ENCODE measurements at places on chromosomes 2 and 18. TPM values are rescaled to one million over a fixed set of nuclear protein-coding genes. Genes with fewer than 3 reads are reported as not detected.

DNA sequence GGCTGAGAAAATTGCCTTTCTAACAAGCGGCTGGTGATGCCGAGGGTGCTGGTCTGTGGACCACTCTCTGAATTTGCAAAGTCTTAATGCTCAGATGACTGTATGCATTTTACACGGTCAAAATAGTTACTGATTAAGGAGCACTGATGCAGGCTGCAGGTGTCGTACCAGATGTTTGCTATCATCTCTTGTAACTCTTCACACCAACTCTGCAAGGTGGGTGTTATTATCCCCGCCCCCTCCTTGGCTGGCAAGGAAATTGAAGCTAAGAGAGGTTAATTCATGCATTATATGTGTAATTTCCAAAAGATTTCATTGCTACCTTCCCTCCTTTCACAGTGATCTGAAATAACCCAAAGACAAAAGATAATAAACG lies 13.0 kb upstream of the LBH start:
- no peak for DNase-seq

DNA sequence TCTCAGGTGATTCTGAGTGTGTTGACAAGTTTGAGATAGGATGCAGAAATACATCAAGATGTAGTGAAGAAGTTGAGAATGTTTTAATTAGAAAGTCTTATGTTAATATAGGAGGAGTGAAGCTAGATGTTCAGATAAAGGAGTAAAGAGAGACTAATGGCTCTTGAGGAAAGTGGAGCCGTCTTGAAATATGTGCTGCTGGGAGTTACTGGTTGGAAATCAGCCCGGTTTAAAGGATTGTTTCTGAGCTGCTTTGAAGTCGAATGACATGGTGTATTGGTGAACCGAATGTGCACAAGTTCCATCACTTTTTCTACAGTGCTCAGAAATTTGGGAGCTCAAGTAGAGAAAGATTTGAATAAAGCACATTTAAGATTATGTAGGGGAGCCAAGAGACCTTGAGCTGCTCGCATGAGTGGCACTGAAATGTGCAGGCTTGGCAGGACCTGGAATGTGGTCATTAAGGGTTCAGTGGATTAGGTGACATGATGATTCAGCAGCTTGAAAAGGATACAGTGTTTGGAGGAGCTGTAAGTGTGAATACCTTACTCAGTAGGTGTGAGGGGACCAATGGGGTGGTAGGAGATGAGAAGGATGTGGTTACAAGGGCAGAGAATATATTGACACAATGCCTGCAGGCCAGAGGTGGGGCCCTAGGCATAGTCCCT lies 68.6 kb downstream of the CAB39 start:
- peak; percentile 55 for DNase-seq

DNA sequence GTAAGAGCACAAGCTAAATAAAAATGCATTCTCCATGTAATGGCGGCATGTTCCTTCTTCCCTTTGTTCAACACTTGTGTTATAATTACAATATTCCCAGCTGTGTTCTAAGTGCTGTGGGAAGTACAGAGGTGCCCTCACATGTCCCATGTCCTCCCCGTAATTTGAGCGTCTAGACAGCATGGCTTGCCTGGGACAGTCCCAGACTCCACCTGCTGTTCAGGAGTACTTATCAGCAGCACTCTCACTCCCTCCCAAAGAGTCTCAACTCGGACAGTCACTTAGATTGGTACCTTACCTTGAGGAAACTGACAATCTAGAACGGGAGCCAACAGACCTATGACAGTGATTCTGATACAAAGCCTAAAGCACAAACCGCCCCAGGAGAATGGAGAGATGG lies 370.5 kb downstream of the EIPR1 start:
- DNase-seq, result no peak

DNA sequence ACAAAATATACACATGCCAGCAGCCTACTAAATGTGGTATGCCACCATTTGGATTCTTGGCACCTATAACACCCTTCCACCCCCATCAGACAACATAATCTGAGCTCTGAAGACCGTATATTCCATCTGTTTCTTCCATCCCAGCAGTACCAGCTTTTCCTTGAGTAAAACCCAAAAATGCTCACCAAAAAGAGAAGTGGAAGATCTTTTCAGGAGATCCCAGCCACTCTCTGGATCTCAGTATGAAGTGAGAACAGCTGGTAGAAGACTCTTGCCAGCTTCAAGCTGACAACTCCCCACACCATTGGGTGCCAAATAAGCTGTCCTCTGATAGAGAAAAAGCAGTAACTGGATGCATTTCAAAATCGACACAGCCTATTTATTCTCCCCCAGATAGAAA lies 22.6 kb downstream of the REG1B start:
- no peak for DNase-seq

DNA sequence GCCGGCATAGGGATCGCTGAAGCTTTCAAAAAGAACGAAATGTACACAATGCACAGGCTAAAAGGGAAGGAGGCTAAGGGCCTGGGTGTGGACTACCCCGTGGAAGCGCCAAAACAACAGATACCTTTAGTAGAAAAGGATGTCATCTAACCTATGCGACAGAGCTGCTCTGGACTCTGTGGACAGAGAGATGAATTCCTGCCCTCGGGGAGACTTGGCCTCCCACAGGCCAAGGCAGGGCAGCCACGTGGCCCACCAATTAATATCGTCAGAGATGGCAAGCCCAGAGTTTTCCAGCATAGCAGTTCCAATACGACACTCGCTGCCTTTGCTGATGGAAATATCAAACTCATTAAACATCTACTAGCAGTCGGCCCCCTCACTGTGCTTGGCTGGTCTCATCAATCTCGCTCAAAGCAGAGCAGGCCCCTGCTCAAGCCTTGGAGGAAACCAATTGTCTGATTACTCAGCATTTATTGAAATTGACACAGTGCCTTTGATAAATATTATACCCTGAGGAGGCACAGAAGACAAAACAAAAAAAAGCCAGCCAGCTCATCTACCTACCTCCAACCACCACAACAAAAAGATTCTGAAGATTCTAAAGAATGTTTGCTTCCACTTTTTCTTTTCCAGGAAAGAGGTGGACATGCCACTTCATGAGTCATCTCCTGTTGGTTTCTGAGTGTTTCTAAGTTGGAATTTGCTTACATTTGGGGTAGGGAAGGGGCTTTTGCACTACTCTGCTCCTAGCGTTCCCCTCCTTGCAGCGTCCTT lies 79.0 kb upstream of the ACAA2 start:
- DNase-seq, result peak; percentile 51

GRCh38 chr2:218125626-218126080 lies at the start of gene CXCR2:
CXCR2 (plus strand) TSS chr2:218126028; CDS start chr2:218134802, 8,774 bp downstream.
- DNase-seq, result peak; percentile 24

- DNase-seq, result no peak
These were observed 18.4 kb upstream of the TXNL4A start for GRCh38 chr18:80006724-80007123.

GRCh38 chr2:39334529-39334928 lies 90.8 kb upstream of the CDKL4 start:
- DNase-seq, result no peak

DNA sequence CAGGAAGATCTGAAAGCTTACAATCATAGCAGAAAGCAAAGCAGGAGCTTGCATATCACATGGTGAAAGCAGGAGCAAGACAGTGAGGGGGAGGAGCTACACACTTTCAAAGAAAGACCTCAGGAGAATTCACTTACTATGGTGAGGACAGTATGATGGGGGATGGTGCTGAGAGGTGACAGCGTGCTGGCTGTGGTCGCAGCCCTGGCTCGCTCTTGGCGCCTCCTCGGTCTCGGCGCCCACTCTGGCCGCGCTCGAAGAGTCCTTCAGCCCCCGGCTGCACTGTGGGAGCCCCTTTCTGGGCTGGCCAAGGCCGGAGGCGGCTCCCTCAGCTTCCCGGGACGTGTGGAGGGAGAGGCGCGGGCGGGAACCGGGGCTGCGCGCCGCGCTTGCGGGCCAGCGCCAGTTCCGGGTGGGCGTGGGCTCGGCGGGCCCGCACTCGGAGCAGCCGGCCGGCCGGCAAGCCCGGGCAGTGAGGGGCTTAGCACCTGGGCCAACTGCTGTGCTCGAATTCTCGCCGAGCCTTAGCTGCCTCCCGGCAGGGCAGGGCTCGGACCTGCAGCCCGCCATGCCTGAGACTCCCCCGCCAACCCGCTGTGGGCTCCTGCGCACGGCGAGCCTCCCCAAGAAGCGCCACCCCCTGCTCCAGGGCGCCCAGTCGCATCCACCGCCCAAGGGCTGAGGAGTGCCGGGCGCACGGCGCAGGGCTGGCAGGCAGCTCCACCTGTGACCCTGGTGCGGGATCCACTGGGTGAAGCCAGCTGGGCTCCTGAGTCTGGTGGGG lies 131.9 kb upstream of the SPATS2L start:
- no peak for DNase-seq

FRZB gene
- not detected for polyA plus RNA-seq

LYPD6B gene
- 0.29 TPM for polyA plus RNA-seq

PMAIP1 gene
- 14.4 TPM for polyA plus RNA-seq

TNS1 gene
- 0.46 TPM for polyA plus RNA-seq

CRYBA2 gene
- 0.12 TPM for polyA plus RNA-seq

Measured in mammary epithelial cell (primary cell).